ENCODE measurements at places on chromosomes 12 and 14.

GRCh38 chr14:33592297-33592696 is 358.6 kb downstream of the EGLN3 start:
- DNase-seq: no peak

DNA sequence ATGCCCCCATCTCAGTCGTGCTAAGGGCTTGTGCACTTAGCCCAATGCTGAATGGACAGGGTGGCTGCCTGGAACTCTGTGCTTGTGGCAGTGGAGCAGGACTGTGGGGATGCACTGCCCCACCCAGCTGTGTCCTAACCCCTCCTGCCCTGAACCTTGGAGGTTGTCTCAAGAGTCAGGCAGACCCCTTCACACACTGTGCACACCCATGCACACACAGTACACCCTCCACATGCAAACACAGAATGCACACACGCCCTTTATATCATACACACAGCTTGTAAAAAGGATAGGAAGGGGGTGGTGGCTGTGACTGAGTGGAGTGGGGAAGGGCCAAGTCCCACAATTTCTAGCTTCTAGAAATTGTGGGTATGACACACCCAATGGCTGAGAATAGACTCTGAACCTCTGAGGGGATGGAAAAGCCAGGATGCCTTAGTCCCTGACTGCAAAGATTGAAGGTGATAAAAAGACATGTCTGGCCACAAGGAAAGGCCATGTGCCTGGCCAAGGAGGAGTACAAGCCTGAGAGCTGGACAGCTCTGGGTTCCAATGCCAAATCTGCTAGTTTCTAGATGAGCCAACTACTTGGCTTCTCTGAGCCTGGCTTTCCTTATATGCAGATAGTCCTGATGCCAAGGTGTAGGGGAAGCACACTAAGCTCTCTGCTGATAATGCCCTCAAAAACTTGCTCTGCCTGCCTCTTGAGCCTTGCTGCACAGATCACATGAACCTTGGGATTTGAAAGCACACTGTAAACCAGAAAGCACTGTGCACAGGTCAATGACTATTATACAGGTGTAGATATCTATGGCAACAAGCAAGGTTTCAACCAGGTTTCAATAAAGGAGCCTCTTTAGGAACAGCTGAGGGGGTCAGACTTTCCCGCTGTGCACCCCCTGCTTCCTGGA is 8.4 kb downstream of the KRT8 start:
- DNase-seq: no peak

- DNase-seq: no peak
Measured at GRCh38 chr14:100571837-100572236, 15.4 kb downstream of the BEGAIN start.

DNA sequence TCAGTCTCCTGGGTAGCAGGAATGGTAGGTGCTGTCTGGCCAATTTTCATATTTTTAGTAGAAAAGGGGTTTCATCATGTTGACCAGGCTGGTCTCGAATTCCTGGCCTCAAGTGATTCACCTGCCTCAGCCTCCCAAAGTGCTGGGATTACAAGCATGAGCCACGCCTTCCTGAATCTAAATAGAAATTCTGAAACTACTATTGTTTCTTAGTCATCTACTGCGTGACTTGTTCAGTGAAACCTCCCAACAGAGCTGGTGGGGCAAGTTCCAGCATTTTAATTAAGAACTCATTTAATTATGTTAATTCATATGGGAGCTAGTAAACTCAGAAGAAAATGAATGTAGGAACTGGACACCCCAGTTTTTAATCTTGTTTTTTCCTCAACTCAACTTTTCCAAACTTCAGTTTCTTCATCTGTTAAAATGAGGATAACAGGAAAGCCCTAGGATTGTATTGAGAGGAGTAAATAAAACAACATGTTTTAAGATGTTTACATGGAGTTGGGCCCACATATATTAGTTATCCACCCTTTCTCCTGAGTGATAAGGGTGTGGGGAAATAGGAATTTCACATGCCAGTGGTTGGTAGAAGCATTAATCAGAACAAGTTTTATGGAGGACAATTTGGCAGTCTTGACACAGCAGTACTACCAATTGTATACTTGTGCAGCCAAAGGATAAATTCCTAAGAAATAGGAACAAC is 335.8 kb upstream of the E2F7 start:
- DNase-seq: no peak

GRCh38 chr14:85313560-85314207 is 216.3 kb upstream of the FLRT2 start:
- DNase-seq: no peak

DNA sequence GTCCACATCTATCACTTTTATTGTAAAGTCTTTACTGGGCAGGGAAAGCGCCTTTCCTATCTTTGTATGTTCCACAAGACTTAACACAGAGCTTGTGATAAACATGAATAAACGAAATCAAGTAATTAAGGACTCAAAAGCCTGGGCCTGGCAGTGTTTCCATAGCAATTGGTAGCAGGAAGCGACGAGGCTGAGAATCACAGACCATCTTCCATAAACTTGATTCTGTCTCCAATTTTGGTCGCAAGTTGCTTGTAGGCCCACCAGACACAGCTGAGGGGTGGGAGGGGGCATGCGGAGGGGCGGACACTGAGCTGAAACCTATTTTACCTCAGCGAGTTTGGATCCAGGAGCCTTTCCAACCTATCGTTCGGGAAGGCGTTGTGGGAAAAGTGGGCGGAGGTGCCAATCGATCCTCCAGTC is 302 bp downstream of the CCDC38 start:
- DNase-seq: peak; percentile 48

DNA sequence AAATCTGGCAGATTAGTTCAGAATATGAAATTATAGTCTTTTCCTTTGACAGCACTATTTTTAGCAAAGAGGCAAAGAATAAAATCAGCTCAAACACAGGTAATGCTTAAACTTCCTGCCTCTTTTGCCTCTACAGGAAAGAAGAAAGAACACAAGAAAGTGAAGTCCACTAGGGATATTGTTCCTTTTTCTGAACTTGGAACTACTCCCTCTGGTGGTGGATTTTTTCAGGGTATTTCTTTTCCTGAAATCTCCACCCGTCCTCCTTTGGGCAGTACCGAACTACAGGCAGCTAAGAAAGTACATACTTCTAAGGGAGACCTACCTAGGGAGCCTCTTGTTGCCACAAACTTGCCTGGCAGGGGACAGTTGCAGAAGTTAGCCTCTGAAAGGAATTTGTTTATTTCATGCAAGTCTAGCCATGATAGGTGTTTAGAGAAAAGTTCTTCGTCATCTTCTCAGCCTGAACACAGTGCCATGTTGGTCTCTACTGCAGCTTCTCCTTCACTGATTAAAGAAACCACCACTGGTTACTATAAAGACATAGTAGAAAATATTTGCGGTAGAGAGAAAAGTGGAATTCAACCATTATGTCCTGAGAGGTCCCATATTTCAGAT is 17.4 kb downstream of the TMPO start:
- DNase-seq: peak; percentile 84

- DNase-seq: no peak
Measured at GRCh38 chr12:21888276-21888863, 52.9 kb downstream of the ABCC9 start.

DNA sequence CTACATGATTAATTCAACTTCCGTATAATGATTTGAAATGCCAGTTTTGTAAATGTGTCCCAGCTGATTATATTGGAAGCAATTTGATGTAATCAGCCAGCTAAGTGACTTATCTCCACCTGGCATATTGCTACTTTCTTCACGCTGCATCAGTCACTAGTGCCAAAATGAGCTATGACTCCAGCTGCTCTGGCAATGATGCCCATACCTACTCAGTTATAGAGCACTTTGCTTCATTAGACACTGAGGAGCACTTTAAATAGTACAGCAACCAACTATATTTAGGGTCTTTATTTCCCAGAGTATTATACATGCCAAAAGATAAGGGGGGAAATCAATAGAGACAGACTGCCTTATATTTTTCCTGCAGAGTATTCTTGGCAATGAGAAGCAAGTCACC is 67.9 kb upstream of the LIN7A start:
- no peak for DNase-seq

DNA sequence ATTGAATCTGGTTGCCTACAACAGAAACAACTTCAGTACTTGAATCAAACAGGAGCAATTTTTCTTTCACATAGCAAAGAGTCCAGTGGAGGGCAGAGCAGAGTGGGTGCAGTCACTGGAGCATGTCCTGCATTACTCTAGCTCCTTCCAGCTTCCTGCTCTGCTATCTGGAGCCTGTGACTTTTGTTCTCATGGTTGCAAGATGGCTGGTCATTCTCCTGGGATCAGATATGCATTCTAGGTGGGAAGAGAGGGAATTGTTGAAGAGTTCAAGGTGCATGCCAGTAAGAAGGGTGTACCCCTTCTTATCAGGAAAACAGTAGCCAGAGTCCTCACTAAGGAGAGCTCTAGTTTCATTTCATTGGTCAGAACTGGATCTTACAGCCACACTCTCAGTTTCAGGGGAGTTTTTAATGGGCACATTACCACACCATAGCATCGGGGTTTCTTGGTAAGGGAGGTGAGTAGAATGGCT is 8.0 kb downstream of the IFT43 start:
- no peak for DNase-seq

DNA sequence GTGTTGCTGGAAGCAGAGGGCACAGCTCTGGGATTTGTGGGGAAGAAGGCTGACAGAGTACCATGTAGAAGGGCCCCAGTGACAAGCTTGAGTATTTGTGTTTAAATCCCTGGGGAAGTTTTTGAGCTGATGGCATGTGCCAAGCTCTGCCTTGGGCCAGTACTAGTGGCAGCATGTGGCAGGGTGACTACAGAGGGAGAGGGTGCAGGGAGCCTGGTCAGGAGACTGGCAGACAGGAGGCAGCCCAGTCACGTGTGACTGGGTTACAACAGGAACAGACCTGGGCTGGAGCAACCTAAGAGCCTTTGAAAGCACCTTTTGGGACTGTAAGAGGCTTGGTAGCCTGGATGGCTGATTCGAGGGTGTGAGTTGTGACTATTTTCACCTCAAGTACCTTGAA is 112.1 kb downstream of the TSPAN9 start:
- no peak for DNase-seq

GRCh38 chr12:49863946-49864797 is 21.3 kb upstream of the BCDIN3D start:
- DNase-seq: no peak

- no peak for DNase-seq
Measured at GRCh38 chr14:105381446-105382342, 16.6 kb upstream of the TEX22 start.

GRCh38 chr14:47208434-47208833 is 467.0 kb downstream of the MDGA2 start:
- DNase-seq: no peak

DNA sequence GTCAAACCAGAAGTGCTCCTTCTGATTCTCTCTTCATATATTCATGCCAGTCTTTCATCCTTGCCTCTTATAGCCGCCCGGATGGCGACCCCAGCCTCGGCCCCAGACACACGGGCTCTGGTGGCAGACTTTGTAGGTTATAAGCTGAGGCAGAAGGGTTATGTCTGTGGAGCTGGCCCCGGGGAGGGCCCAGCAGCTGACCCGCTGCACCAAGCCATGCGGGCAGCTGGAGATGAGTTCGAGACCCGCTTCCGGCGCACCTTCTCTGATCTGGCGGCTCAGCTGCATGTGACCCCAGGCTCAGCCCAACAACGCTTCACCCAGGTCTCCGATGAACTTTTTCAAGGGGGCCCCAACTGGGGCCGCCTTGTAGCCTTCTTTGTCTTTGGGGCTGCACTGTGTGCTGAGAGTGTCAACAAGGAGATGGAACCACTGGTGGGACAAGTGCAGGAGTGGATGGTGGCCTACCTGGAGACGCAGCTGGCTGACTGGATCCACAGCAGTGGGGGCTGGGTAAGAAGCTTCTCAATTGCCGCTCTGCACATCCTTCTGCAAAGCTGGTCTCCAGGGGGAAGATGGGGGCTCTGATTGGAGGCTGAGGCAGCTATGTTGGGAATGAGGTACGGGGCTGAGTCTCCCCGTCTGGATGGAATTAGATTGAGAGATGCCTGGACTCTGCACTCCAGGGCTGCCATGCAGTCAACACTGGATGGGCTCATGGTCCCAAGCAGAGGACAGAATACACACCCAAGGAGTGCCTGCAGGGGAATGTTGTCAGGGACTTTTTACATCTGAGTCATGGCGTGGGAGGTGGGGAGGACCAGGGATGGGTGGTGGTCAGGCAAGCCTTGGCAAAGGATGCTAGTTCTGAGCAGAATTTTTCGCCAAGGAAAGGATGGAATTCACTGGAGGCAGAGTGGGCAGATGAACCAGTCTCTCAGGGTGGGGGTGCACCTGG is 1.3 kb downstream of the BCL2L2 start:
- DNase-seq: no peak

DNA sequence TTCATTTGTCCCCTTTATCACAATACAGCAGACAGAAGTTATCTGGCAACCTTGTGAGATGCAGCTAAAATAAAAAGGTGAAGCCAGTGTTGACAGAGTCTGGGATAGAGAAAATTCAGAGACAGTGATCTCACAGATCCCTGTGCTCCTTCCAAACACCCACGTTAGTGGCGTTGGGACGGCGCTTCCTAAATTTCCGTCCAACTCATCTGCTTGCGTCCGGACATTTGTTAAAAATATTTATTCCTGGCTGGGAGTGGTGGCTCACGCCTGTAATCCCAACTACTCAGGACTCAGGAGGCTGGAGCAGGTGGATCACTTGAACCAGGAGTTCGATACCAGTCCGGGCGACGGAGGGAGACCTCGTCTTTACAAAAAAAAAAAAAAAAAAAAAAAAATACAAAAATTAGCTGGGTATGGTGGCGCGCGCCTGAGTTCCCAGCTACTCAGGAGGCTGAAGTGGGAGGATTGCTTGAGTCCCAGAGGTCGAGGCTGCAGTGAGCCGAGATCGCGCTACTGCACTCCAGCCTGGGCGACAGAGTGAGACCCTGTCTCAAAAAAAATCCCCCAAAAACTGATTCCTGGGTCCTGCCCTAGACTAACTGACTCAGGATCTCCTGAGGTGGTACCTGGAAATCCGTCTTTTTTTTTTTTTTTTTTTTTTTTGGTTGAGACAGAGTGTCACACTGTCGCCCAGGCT is 708 bp upstream of the TCTN1 start:
- no peak for DNase-seq

DNA sequence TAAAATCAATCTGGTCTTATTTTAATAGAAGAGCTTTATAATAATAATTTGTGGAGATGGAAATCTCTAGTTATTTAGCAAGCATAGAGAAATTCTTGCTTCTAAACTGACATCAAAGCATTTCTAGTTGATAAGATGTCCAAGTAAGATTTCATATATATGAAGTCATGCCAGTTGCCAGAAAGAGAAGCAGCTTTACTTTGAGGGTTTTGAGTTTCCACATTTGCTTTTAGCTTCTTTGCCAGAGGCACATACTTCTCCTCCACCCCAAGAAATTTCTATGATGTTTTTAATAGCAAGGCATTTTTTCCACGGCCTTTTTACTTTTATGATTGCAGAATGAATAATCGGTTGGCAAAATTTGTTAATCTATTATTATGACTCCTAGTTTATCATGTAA is 24.2 kb upstream of the YAF2 start:
- DNase-seq: no peak

GRCh38 chr14:91169951-91170350 is 56.1 kb downstream of the DGLUCY start:
- DNase-seq: no peak

- DNase-seq: peak; percentile 76
Measured at GRCh38 chr12:53989227-53990113, 4.5 kb downstream of the HOXC10 start.

All from hematopoietic multipotent progenitor cell treated with erythropoietin and hydrocortisone succinate and interleukin-3 and kit ligand, for 4 days (in vitro differentiated cells).